ENCODE measurements at places on chromosomes 7 and 10. TPM values are rescaled to one million over a fixed set of nuclear protein-coding genes. Genes with fewer than 3 reads are reported as not detected.

Gene INHBA
- total RNA-seq, result 15.4 TPM

Gene IL6
- 3.3 TPM for total RNA-seq

Gene C7orf33
- not detected for total RNA-seq

Gene COX19
- 8.5 TPM for total RNA-seq

All from left cardiac atrium (tissue), 4 donors.